Sigmoid colon (tissue), 7 donors: ENCODE measurements at places on chromosomes 12 and 14. TPM values are rescaled to one million over a fixed set of nuclear protein-coding genes. Genes with fewer than 3 reads are reported as not detected.
A peak's percentile ranks its signal among the peaks of the same experiment; 100 is the strongest.

The RFX4 gene
- not detected for total RNA-seq

The PSMC6 gene
- 91.7 TPM for total RNA-seq

DNA sequence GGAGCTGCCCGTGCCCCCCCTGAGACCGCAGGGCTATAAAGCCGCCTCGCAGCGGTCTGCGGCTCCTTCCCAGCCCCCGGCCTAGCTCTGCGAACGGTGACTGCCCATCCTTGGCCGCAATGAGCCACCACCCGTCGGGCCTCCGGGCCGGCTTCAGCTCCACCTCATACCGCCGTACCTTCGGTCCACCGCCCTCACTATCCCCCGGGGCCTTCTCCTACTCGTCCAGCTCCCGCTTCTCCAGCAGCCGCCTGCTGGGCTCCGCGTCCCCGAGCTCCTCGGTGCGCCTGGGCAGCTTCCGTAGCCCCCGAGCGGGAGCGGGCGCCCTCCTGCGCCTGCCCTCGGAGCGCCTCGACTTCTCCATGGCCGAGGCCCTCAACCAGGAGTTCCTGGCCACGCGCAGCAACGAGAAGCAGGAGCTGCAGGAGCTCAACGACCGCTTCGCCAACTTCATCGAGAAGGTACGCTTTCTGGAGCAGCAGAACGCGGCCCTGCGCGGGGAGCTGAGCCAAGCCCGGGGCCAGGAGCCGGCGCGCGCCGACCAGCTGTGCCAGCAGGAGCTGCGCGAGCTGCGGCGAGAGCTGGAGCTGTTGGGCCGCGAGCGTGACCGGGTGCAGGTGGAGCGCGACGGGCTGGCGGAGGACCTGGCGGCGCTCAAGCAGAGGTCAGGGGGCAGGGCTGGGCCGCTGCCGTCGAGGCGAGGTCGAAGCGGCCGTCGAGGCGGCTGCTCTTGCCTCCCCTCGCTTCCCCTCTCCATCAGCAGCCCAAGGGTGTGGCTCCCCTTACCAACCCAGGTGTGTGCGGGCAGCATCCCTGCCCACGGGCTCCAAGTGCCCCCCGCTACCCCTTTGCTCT lies at the start of gene PRPH:
TSS of gene PRPH (plus strand) at position 66 of the 855 bp plus-strand sequence. CDS start at position 120, 54 bp downstream.
- H3K27me3 ChIP-seq = peaks cover 63% of the 10 kb centered on the region
- H3K27ac ChIP-seq = no peak within 1 kb of the TSS
- peak; percentile 58 for DNase-seq
- H3K36me3 ChIP-seq = no peaks in the 10 kb centered on the region
- H3K4me1 ChIP-seq = peaks cover 31% of the 10 kb centered on the region
- H3K4me3 ChIP-seq = no peak within 1 kb of the TSS

DNA sequence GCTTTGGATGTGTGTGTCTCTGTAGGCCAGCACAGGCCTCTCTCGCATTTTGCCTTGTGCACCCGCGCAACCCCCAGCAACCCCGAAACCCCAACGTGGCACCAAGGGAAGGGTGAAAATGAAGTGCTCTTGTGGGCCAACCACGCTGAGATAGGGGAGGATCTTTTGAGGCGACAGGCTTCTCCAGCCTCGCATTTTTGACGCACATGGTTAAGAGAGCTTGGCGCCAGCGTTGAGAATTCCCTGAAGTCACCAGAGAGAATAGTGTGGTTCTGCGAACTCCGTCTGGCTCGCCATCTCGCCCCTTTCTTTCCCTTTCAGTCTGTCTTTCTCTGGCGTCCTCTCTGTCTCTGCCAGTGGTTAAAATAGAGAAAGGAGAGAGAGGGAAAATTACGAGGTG lies 1.9 kb upstream of the TBX3 start:
- no peak overlapping the region for H3K4me3 ChIP-seq
- peaks cover 47% of the 10 kb centered on the region for H3K27me3 ChIP-seq
- peaks cover 23% of the 10 kb centered on the region for H3K4me1 ChIP-seq

- H3K27ac ChIP-seq = peak overlapping the region; percentile 0
- no peaks in the 10 kb centered on the region for H3K4me1 ChIP-seq
- H3K4me3 ChIP-seq = no peak overlapping the region
- no peak for DNase-seq
These were observed 13.8 kb downstream of the KITLG start for GRCh38 chr12:88566430-88566829.

DNA sequence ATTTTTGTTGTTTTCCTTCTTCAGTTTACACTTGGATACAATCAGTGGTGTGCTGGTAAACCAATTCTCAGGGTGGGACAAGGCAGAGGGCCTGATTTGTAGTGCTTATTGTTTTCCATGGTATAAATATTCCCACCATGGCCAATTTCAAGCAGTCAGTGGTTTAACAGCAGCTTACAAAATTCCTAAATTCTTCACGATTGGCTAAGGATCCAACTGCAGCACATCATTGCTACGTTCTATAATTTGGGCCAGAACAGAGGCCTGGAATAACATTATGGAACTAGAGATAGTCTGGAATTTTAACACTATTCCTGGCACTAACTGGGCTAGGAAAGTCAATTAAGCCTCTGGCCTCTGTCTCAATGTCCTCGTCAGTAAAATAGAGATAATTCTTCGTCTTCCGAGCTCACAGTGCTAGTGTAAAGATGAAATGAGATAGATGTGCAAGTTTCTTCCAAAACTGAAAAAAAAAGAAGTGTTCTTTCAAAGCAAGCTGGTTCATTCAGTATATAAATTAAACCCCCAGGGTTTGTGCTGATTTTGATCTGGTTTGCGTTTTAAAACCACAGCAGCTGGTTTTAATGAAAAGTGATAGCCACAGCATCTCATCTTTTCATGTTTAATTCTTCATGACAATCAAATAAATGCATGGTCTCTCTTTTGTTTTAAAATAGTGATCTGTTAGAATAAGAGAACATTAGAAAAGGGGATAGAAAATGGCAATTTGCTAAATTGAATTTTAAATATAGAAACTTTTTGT lies 104.1 kb downstream of the EPS8 start:
- DNase-seq = no peak
- H3K4me1 ChIP-seq = peaks cover 26% of the 10 kb centered on the region
- no peak overlapping the region for H3K27ac ChIP-seq
- H3K36me3 ChIP-seq = no peaks in the 10 kb centered on the region
- no peaks in the 10 kb centered on the region for H3K27me3 ChIP-seq

The ITFG2 gene
- 20.6 TPM for total RNA-seq

- H3K27ac ChIP-seq = no peak overlapping the region
- no peak for DNase-seq
- no peak overlapping the region for H3K4me3 ChIP-seq
- H3K36me3 ChIP-seq = no peaks in the 10 kb centered on the region
- no peaks in the 10 kb centered on the region for H3K27me3 ChIP-seq
These were observed 12.8 kb downstream of the MEG3 start for GRCh38 chr14:100838493-100839314.

The TAS2R50 gene
- 4.6 TPM for total RNA-seq

DNA sequence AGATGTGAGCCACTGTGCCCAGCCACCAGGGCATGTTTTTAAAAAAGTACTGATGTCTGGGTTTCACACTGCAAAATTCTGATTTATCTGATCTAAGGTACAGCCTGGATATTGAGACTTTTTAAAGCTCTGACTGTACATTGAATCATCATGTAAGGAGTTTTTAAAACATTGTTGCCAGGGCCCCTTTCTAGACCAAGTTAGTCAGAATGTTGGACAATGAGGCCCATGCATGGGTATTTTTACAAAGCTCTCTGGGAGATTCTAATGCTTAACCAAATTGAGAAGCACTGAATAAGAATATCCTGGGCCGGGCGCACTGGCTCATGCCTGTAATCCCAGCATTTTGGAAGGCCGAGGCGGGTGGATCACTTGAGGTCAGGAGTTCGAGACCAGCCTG lies 16.7 kb downstream of the TMEM19 start:
- H3K36me3 ChIP-seq = peaks cover 12% of the 10 kb centered on the region
- no peaks in the 10 kb centered on the region for H3K27me3 ChIP-seq
- no peak overlapping the region for H3K4me3 ChIP-seq
- DNase-seq = no peak
- no peak overlapping the region for H3K27ac ChIP-seq
- H3K4me1 ChIP-seq = no peaks in the 10 kb centered on the region

- no peaks in the 10 kb centered on the region for H3K27me3 ChIP-seq
- H3K4me3 ChIP-seq = no peak overlapping the region
- no peaks in the 10 kb centered on the region for H3K4me1 ChIP-seq
- DNase-seq = peak; percentile 20
These were observed 102.1 kb downstream of the BCL11B start for GRCh38 chr14:99169776-99170356.

The CNTN1 gene
- total RNA-seq = 12.5 TPM

DNA sequence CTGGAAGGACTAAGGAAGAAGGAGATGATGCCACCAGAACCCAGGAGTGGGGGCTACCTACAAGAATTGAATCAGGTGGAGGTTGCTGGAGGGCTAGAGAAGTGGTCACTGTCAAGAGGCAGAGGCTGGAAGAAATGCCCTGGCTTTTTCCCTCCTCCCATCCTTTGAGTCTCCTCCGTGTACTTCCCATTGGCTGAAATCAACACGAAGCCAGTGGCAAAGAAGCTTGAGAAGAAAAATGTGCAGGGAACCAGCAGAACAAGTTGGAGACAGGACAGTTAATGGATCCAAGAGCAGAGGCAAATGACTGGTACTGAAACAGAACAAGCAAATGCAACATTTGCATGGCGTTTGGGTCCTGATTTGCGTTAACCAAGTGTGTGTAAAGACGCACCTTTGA lies 9.1 kb upstream of the FBLN5 start:
- no peaks in the 10 kb centered on the region for H3K4me1 ChIP-seq
- H3K27me3 ChIP-seq = no peaks in the 10 kb centered on the region
- no peak overlapping the region for H3K27ac ChIP-seq
- H3K36me3 ChIP-seq = no peaks in the 10 kb centered on the region
- DNase-seq = no peak
- H3K4me3 ChIP-seq = no peak overlapping the region

The NPAS3 gene
- 4.6 TPM for total RNA-seq

The SSTR1 gene
- 1.7 TPM for total RNA-seq

- no peaks in the 10 kb centered on the region for H3K27me3 ChIP-seq
- H3K4me1 ChIP-seq = no peaks in the 10 kb centered on the region
- no peak overlapping the region for H3K4me3 ChIP-seq
- DNase-seq = no peak
These were observed 53.3 kb upstream of the IGF1 start for GRCh38 chr12:102533483-102534215.

The PAPLN gene
- 14.8 TPM for total RNA-seq

The SERPINA1 gene
- 26.6 TPM for total RNA-seq

GRCh38 chr12:24127919-24128721 lies 178.7 kb upstream of the SOX5 start:
- no peaks in the 10 kb centered on the region for H3K36me3 ChIP-seq
- no peak for DNase-seq
- H3K4me1 ChIP-seq = no peaks in the 10 kb centered on the region
- H3K27me3 ChIP-seq = no peaks in the 10 kb centered on the region

DNA sequence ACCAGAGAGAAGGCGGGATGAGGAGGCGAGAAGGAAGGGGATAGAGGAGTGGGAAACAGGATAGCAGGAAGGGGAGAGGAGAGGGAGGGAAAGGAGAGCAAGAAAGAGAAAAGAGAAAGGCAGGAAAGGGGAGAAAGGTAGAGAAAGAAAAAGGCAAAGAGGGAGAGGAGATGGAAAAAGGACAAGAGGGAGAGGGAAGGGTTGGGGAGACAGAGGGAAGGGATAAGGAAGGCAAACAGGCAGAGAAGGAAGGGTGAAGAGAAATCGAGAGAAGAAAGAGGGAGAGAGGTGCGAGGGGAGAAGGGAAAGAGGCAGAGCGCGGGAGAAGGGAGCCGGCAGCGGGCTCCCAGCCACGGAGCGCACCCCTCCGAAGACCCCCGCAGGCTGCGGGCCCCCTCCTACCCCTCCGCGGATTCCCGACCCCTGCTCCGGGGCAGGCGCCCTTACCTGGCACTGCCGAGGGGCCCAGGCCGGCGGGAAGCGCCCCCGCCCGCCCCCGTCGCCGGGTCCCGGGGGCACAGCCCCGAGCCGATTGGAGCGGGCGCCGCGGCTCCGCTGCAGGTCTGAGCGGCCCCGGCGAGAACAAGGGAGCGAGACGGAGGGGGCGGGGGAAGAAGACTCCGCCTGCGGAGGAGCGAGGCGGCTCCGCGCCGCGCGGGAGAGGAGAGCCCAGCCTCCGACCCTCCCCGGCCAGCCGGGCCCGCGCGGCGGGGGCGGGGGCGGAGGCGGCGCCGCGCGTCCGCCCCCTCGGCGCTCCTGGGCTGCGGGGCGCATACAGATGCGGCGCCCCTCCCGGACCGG lies at the start of gene CDH24:
TSS of gene CDH24 (minus strand) at position 565 of the 801 bp plus-strand sequence. CDS start 1,787 bp downstream, outside the sequence.
- H3K36me3 ChIP-seq = peaks cover 30% of the 10 kb centered on the region
- no peaks in the 10 kb centered on the region for H3K27me3 ChIP-seq
- peaks cover 24% of the 10 kb centered on the region for H3K4me1 ChIP-seq
- peak; percentile 86 for DNase-seq

- no peaks in the 10 kb centered on the region for H3K27me3 ChIP-seq
- no peak for DNase-seq
- no peak overlapping the region for H3K4me3 ChIP-seq
- no peaks in the 10 kb centered on the region for H3K36me3 ChIP-seq
- H3K27ac ChIP-seq = no peak overlapping the region
These were observed 193.1 kb downstream of the SOX5 start for GRCh38 chr12:23756416-23756815.

The PIANP gene
- total RNA-seq = 0.36 TPM

The TPH2 gene
- 0.14 TPM for total RNA-seq

DNA sequence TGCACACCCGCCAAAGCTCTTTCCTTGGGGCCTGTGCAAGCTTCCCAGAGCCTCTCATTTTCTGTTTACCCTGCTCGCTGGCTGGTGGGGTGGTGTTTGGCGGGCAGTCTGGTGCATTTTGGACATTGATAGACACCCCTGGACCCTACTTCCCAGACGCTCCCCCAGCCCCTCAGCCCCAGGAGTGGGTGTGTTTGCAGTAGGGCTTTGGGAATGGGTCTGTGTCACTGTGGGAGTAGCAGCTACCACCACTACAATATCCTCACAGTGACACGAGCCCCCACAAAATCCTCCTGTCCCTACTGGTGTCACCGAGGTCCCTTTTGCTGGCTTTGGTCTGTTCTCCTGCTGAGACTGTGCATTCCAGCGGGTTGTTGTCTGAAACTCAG lies 371.3 kb downstream of the TMEM121 start:
- H3K4me3 ChIP-seq = no peak overlapping the region
- no peaks in the 10 kb centered on the region for H3K36me3 ChIP-seq
- H3K27me3 ChIP-seq = no peaks in the 10 kb centered on the region
- no peaks in the 10 kb centered on the region for H3K4me1 ChIP-seq
- H3K27ac ChIP-seq = no peak overlapping the region

DNA sequence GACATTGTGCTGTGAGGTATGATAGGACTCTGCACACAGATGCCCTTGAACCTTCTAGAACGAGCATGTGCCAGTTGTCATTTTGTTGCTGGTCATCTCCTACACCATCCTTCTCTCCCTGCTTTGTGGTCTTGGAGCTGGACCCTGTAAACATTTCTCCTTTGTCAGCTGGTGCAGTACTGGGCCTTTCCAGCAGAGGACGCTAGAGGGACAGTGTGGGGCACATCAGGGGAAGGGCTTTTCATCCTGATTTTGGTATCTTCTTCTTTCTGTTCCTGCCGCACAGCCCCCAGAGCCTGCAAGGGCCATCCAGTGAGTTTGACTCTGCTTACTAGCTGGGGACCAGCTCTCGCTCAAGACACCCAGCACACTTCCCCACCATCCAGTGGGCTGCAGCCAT lies 484.6 kb downstream of the AACS start:
- H3K27ac ChIP-seq = no peak overlapping the region
- no peaks in the 10 kb centered on the region for H3K4me1 ChIP-seq
- DNase-seq = no peak
- H3K27me3 ChIP-seq = no peaks in the 10 kb centered on the region

The GPR137C gene
- total RNA-seq = 0.68 TPM

The KRT3 gene
- total RNA-seq = not detected
